ENCODE measurements at places on chromosomes 12 and 14. TPM values are rescaled to one million over a fixed set of nuclear protein-coding genes. Genes with fewer than 3 reads are reported as not detected.

Gene ASCL1
- total RNA-seq: not detected

Gene LRFN5
- total RNA-seq: 0.52 TPM

Gene FAM181A
- not detected for total RNA-seq

Gene TAS2R42
- not detected for total RNA-seq

Gene GRIN2B
- total RNA-seq: under 0.01 TPM

- H3K4me3 ChIP-seq: no peak overlapping the region
- H3K27me3 ChIP-seq: no peaks in the 10 kb centered on the region
- peaks cover 52% of the 10 kb centered on the region for H3K4me1 ChIP-seq
- H3K36me3 ChIP-seq: no peaks in the 10 kb centered on the region
- H3K27ac ChIP-seq: no peak overlapping the region
Measured at GRCh38 chr14:68462683-68463082, 330.2 kb downstream of the ZFP36L1 start.

DNA sequence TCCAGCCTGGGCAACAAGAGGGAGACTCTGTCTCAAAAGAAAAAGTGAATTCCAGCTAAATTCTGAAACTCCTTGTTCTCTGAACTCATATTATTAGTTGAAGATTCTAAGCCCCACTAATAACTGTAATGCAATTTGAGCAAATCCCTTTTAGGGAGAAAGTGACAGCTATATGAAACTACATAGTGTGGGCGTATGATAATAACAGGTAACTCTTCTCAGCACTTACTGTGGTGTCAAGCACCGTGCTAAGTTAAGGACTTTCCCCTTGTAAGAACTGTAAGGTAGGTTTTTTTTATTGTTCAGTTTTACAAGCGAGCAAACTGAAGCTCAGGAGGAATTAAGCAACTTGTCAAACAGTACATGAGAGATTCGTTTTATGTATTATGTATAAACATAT, 5.4 kb downstream of the ANKRD13A start:
- H3K4me3 ChIP-seq: no peak overlapping the region
- H3K27me3 ChIP-seq: no peaks in the 10 kb centered on the region
- no peaks in the 10 kb centered on the region for H3K36me3 ChIP-seq

DNA sequence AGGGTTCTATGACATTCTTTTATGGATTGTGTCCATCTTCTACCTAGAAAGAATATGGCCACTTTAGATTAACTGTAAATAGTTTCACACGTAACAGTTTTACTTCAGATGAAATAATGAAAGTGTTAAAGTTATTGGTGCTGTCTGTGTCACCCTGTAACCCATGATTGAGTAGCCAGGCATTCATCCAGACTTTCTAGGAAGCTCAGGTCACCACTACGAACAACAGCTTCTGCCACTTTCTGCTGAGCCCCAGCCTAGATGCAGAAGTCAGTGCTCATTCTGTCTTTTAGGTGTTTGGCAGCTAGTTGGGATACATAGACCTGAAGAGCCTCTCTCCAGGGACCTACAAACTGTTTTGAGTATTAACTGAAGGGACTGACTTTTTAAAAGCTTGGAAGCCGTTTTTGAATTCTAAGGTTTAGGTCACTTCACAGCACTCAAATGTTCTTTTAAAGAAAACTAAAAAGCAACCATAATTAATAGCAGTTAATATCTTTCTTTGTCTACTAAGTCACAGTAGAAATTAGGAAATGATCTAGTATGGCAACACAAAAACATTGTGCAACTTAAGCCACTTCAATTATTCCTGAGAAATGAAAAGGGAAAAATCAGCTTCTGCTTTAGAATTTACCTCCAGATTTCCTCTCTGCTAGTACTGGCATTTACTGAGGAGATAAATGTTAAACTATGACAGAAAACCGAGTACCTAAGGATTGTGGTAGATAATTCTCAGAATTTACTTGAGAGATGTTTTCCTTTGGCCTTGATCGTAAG, 266.9 kb downstream of the CCDC91 start:
- H3K36me3 ChIP-seq: no peaks in the 10 kb centered on the region
- H3K4me1 ChIP-seq: peaks cover 6% of the 10 kb centered on the region
- no peak overlapping the region for H3K4me3 ChIP-seq
- no peak overlapping the region for H3K27ac ChIP-seq
- no peaks in the 10 kb centered on the region for H3K27me3 ChIP-seq
- DNase-seq: no peak

DNA sequence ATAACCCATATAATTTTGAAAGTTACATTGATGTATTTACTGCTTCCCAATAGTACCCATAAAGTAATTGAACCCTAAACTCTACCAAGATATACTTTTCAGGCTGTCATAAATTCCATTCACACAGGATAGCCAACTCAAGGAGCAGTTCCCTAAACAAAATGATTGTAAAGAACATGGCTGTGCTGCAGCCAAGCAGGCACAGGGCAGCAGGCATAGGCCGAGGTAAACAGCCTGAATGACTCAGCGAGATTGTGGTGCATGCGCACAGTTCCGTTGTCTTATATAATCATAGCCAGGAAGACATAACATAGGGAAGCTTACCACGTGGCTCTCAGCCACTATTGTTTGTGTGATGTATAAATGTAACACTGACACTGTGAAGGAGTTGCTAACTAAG, 344.9 kb downstream of the FSCB start:
- no peaks in the 10 kb centered on the region for H3K27me3 ChIP-seq
- no peak overlapping the region for H3K4me3 ChIP-seq
- H3K27ac ChIP-seq: no peak overlapping the region
- DNase-seq: no peak
- no peaks in the 10 kb centered on the region for H3K4me1 ChIP-seq

GRCh38 chr12:123449249-123449733, 8.6 kb upstream of the SNRNP35 start:
- no peaks in the 10 kb centered on the region for H3K27me3 ChIP-seq
- H3K4me3 ChIP-seq: no peak overlapping the region
- no peak for DNase-seq
- peaks cover 12% of the 10 kb centered on the region for H3K4me1 ChIP-seq
- no peaks in the 10 kb centered on the region for H3K36me3 ChIP-seq
- H3K27ac ChIP-seq: peak overlapping the region; percentile 30

DNA sequence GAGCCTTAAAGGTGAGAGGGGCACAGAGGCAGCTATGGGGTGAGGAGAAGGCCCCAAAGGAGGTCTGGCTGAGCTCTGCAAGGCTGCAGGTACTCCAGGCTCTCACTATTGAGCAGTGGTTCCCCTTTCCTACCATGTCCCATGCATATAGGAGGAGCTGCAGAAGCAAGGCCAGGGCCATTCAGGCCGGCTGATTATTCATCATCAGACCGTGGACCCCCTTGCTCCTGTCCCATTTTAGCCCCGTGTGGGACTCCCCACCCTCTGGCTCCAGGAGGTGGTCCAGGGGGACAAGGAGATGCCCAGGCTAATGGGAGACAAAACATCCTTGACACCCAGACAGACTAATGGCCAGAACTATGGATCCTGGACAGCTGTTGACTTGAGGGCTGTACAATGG, 3.1 kb downstream of the GPD1 start:
- no peak overlapping the region for H3K27ac ChIP-seq
- no peak for DNase-seq
- H3K27me3 ChIP-seq: no peaks in the 10 kb centered on the region
- no peaks in the 10 kb centered on the region for H3K36me3 ChIP-seq
- no peak overlapping the region for H3K4me3 ChIP-seq

DNA sequence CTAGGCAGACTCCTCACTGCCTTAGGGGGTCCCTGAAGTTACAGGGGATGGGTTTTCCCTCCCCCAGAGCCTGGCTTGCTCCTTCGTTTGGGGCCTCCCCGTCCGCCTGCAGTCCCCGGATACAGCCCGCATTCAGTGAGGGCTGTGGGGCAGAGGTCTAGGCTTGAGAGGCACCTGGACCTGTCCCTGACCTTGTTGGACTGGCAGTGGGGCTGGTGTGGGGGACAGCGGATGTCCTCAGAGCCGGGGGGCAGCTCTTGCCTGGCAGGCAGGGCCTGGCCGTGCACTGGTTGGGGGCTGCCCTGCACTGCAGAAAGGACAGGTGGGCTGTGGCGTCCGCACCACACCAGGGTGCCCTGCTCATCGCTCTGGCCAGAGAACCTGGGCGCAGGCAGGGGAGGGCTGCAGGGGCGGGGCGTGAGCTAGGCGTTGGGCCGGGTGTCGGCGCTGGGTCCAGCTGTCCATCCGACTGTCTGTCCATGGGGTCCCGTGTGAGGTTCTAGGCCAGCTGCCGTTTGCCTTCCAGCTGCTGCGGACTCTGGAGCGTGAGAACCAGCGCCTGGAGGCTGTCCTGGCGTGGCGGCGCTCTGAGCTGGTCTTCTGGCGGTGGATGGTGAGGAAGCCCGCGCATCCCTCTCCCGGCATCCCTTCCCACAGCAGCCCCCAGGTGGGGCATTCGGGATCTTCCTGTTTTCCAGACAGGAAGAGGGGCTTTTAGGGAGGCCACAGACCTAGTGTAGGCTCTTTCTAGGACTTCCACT, 6.0 kb downstream of the TEDC1 start:
- H3K27ac ChIP-seq: no peak overlapping the region
- peaks cover 5% of the 10 kb centered on the region for H3K4me1 ChIP-seq
- H3K27me3 ChIP-seq: no peaks in the 10 kb centered on the region
- no peak overlapping the region for H3K4me3 ChIP-seq

DNA sequence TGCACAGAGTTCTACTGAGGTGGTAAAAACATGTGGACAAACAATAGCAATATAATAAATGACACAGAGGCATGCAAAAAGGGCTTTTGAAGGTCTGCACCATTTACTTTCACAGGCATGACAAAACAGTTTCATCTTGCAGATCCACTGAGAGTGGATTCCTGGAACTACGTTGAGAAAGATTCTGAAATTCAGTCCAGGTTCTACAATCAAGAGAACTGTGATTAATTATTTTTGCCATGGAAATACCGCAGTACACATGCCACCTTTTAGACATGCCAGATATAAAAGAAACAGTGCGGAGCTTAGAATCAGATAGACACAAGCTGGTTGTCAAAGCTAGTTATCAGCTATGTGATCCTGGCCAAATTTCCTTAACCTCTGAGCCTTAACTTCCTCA, 4.8 kb downstream of the CSRP2 start:
- H3K36me3 ChIP-seq: no peaks in the 10 kb centered on the region
- H3K4me1 ChIP-seq: peaks cover 3% of the 10 kb centered on the region
- H3K27ac ChIP-seq: no peak overlapping the region
- no peak for DNase-seq
- no peak overlapping the region for H3K4me3 ChIP-seq

All from body of pancreas (tissue), 4 donors.